CD4-positive, alpha-beta T cell treated with Interleukin-4 for 1 hour (primary cell): ENCODE measurements at places on chromosomes 13 and 19.

- no peak for DNase-seq
These were observed 603 bp downstream of the ZC3H13 start for GRCh38 chr13:46051968-46052318.

GRCh38 chr13:50668049-50668448, 175.4 kb downstream of the DLEU7 start:
- DNase-seq = no peak

- DNase-seq = no peak
These were observed at the start of gene IL11 for GRCh38 chr19:55370305-55370988. Gene IL11 (minus strand): TSS chr19:55370463. CDS start chr19:55370310, 153 bp downstream.

- no peak for DNase-seq
These were observed 330.2 kb downstream of the MZT1 start for GRCh38 chr13:72397265-72397664.

GRCh38 chr13:49457221-49457620, 13.1 kb downstream of the SETDB2 start:
- no peak for DNase-seq

- DNase-seq = no peak
These were observed 15.2 kb upstream of the SUPT20H start for GRCh38 chr13:37074703-37075102.

GRCh38 chr13:59445812-59446211, 717.9 kb downstream of the DIAPH3 start:
- DNase-seq = no peak

DNA sequence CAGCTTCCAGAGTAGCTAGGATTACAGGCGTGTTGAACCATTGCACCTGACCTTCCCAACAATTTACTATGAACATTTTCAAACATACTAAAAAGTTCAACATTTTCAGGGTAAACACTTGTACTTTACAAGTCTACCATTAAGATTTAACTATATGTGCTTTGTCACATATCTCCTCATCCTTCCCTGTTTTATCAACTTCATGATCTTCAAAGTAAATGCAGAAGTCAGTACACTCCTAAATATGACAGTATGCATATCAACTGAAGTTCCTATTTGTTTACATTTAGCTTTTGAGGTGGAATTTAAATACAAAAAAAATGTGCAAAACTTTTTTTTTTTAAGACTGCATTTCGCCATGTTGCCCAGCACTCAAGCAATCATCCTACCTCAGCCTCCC, 18.5 kb downstream of the LNX2 start:
- no peak for DNase-seq

DNA sequence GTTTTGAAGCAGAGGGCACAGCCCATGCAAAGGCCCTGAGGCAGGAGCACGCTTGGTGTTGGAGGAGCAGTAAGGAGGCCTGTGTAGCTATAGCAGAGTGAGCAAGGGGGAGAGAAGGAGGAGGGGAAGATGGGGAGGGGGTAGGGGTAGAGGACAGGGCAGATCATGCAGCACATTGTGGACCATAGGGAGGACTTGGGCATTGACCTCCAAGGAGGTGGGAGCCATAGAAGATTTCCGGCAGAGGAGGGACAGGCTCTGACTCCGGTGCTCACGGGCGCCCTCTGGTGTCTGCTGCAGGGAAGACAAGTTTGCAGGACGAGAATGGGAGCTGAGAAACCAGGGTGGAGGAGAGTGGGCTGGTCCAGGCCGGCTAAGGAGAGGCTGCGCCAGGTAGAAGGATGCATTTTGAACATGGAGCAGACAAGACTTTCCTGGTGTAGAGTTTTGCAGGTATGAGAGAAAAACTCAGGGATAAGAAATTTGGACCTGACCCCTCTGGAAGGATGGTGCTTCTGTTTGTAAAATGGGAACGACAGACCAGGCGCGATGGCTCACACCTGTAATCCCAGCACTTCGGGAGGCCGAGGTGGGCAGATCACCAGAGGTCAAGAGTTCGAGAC, 13.7 kb upstream of the CREB3L3 start:
- DNase-seq = peak; percentile 85

DNA sequence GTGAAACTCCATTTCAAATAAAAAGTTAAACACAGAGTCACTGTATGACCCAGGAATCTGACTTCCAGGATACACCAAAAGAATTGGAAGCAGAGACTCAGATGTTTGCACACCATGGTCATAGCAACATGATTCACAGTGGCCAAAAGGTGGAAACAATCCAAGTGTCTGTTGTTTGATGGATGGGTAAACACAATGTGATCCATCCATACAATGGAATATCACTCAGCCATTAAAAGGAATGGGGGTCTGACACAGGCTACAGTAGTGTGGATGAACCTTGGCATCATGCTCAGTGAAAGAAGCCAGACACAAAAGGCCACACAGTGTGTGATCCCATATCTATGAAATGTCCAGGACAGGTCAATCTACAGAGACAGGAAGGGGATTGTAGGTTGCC, 174.3 kb downstream of the PTPRS start:
- DNase-seq = no peak

DNA sequence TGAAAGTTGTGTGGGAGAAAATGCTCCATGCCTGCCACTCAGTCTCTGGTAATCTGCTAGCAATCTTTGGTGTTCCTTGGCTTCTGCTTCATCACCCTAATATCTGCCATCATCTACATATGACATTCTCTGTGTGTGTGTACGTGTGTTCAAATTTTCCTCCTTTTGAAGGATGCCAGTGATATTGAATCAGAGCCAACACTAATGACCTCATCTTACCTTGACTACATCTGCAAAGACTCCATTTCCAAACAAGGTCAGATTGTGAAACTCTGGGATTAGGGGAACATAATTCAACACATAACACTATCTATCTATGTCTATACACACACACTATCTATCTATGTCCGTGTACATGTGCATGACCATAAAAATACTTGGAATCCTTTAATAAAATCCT, 81.4 kb upstream of the IRS2 start:
- DNase-seq = no peak

DNA sequence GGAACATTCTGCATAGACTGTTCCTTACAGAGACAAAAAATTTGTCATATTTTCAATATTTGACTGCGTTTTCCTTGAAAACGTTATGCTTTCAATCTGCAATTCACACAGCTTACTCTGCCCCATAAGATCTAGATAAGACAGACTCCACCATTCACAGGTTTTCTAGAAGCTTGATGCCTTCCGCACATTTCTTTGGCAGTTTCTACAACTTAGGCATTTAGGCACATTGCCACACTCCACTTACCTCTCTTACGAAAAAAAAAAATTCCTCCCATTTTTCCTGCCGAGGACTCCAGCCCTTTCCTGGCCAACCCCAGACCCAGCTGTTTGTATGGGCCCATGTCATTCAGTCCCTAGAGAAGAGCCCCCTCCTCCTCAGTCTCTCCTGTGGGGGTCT, 11.2 kb downstream of the ATP12A start:
- DNase-seq = no peak

GRCh38 chr13:36848199-36848982, 29.4 kb downstream of the RFXAP start:
- DNase-seq = no peak

DNA sequence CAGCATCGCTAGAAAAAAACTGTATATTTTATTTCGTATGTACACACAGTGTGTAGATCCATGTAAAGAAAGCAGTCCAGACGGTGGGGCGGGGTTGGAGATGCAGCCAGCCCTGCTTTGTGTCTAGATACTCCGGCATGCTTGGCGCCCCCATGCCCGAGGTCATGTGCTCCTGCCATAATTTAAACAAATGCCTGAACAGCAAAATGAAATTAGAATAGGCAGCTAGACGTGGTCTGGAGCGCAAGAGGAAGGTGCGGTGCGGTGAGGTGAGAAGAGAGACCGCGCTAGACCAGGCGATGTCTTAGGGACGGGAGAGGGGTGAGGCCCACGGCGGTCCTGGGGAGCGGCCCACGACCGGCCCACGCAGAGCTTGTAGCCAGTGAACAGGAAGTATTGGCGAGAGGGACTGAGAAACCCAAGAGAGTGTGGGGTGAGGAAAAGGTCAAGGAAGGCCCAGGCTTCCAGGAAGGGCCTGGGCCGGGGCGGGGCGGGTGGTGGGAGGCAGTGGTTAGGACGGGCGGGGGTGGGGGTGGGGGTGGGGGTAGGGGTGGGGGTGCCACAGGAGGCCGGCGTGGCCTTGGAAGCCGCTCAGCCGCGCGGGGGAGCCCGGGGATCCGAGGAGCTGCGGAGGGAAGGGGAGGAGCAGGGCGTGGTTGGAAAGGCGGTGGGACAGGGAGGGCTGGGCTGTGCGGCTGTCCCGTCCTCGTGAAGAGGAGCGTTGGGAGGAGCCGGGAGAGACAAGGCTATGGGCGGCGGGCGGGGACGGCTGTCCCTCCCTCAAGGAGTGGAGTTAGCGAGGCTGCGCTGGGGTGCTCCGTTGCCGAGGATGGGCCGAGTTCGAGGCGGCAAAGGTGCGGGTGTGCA, 254.7 kb upstream of the SGCG start:
- no peak for DNase-seq

DNA sequence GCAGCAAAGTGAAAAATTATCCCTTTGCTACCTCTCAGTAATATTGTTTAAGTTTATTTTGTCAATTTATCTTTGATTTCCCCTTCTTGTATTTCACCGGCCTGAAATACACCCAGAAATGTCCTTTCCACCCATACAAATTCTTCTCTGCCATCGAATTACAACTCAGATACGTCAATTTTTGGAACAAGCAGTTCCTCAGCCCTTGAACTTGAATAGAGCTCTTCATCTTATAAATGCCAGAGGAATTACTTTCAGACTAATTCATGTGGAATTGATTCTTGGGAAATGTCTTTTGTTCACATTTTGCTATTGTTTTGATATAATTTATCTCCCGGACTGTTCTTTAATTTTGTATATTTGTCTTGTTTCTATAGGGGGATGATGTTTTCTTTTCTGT, 1359.3 kb upstream of the MIR17HG start:
- DNase-seq = no peak

GRCh38 chr19:23571175-23571574, 115.8 kb downstream of the ZNF675 start:
- no peak for DNase-seq

DNA sequence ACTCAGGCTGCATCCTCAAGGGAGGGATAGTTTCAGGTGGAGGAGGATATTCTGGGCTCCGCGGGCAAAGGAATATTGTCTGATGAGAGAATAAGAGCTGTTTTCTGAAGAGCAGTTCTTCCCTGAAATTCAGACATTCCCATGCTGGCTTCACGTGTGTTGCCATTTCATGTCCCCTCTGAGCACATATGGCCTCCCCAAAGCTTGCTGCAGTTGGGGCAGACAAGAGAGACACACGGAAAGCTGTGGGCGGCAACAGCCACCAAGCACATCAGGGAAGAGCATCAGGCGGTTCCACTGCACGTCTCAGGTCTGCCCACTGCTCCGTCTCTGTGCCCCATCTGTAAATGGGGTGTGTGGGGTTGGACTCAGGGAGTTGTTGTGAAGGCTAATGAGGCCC, 247.5 kb upstream of the TSHZ3 start:
- DNase-seq = no peak

DNA sequence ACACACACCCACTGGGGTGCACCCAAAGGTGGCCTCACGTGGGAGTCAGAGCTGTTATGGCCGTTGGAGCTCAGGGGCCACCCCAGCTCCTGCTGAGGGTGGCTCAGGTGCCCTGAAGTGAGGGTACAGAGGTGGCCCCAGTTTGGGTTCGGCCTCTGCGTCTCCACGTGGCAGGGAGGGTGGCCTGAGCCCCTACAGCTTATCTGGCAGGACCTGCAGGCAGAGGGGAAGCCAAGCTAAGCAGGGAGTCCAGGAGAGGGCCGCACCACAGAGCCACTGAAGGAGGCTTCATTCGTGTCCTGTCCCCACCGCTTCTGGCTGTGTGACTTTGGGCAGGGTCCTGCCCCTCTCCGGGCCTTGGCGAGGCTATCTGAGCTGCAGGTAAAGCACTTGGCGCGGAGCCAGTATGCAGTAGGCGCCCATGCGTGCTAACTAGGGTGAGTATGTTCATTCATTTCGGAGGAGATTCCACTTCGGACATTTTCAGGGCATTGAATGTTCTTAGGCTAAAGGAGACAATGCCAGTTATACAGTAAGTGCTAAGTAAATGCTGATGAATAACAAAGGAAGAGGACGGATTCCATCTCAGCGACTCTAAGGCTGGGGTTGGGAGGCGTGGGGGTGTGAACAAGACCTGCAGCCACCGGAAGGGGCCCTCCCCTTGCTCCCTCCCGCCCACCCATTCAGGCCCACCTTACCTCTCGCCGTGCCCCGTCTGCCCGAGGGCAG, 4.9 kb downstream of the REX1BD start:
- DNase-seq = no peak

DNA sequence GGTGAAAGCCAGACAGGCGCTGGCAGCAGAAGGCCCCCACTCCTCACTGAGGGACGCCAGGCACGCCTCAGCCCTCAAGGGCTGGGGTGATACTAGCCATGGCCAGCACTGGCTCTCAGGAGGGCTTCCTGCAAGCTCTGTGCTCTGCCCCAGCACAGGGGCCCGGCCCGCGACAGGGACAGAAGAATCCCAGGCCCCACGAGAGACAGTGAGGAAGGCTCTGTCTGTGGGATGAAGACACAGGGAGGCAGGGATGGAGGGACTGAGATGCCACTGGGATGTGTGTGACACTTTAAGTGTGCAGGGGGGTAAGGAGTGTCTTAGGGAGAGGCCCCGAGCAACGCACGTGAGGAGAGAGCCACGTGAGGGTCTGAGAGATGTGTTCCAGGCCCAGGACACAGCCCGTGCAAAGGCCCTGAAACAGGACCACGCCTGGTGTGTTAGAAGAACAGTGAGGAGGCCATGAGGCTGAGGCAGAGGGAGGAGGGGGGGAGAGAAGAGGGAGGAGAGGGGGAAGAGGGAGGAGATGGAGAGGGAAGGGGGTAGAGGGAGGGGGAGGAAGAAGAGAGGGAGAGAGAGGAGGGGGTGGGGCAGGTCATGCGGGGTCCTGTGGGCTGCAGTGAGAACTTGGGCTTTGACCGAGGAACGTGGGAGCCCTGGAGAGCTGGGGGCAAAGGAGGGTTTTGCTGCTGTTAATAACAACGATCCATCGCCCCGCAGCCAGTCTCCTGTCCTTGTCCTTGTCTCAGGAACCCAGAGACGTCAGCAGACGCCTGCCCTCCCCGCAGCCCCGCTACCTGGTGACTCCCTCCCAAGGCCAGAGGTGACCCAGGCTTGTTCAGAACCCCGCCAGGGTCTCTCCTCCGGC, 7.2 kb downstream of the RPL36 start:
- no peak for DNase-seq

DNA sequence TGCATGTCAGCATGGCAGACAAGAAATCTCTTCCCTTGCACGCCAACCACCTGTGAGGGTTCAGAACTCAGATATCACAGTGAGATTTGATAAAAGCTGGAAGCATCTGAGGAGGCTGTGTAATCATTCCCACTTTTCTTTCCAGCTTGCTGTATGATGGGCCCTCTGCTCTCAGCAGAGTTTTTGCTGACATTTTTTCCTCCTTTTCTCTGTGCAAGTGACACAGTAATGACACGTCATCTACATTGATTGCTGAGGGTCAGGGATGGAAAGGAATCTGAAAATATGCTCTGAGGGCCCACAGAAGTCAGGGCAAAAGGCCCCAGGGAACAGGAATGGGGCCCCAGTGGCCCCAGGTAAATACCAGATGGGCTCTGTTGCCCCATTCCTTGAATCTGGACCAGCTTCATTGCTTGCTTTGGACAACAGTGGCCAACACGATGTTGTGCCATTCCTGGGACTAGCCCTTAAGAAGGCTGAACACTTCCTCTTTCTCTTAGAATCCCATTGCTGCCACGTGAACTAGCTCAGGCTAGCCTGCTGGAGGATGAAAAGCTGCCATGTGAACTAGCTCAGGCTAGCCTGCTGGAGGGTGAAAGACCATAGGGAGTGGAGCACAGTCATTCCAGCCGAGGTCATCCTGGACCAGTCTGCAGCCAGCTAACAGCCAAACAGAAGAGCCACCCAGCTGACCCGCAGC, 68.2 kb downstream of the CACNA1A start:
- no peak for DNase-seq
